ENCODE measurements at places on chromosomes 1 and 21.
A peak's percentile ranks its signal among the peaks of the same experiment; 100 is the strongest.

DNA sequence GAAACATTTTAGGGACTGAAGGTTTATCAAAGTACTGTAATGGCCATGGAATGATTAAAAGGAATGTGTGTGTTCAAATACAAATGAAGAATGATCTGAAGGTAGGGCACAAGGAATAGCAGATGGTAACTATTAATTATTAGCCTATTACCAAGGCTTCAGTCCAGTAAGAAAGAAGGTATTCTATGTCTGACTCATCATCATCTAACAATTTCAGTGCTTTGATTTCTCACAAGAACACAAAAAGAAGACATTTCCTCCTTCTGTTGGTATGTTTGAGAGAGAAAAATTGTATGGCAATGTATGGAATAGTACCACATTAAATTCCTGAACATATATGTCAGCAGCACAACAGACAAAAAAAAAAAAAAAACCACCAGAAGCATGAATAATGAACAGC, 57.5 kb downstream of the TYW3 start:
- DNase-seq = no peak

DNA sequence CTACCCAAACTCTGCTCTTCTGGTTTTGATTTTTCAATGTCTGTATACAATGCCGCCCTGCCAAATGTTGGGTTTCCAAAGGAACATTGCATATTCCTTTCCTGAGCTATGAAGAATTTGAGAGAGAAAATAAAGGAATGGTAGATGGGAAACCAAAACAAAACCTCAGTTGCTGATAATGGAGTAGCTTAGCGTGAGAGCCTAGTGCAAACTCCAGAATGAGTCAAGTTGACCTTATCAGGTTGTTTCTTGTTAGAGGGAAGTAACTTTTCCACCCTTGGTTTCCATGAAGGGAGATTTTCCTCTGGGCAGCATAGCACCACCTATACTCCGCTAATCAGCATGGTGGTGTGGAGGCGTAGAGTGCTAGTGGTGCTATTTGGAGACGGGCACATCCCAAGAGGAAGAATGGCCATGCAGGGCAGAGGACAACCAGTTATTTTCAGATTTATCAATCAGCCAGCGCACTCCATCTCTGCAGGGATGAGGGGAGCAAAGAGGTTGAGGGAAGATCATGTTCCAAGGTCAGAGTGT, 51.6 kb downstream of the BACH1 start:
- no peak for DNase-seq

DNA sequence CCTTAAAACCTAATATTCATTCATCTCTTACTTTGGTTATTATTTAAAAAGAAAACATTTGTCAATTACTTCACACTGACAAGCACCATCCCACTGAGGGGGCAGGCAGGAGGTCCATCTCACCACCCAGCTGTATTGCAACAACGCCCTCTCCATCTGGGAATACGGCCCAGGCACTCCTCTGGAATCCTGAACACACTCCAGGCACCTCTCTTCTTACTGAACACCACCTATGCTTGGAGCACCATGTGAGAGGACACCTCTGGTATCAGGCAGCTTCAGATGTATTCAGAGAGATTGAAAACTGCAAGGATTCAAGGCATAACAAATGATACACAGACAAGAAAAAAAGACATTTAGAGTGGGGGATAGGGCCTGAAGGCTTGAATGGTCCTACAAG, 147.1 kb downstream of the CACNA1E start:
- no peak for DNase-seq

DNA sequence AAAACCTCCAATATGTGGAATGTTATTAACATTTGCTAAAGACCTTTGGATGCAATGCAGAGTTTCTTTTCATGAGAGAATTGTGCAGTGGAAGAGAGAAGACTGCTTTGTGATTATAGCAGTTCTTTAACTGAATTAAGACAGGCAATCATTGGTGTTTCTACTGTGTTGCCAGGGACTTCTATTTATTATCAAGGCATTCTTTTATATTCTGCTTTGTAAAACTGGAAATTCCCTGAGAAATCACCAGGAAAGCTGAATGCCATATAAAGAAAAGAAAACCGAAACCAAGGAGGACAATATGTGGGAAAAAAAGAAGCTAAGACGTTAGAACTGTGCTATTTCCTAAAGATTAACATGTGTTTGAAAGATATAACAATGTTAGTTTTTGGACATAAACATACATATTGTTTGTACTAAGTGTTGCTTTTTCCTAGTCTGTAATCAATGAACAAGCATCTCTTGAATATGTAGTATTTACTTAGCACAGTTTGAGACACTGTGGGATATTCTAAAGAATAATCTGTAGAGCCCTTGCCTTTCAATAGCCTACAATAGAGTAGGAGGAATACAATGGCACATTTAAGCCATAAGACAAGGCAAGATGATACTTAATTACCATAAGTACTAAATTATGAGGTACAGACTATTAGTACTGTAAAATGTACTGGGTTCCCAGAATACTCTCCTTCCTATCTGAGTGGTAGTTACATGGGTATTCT, 47.1 kb downstream of the EXTL2 start:
- DNase-seq = no peak

DNA sequence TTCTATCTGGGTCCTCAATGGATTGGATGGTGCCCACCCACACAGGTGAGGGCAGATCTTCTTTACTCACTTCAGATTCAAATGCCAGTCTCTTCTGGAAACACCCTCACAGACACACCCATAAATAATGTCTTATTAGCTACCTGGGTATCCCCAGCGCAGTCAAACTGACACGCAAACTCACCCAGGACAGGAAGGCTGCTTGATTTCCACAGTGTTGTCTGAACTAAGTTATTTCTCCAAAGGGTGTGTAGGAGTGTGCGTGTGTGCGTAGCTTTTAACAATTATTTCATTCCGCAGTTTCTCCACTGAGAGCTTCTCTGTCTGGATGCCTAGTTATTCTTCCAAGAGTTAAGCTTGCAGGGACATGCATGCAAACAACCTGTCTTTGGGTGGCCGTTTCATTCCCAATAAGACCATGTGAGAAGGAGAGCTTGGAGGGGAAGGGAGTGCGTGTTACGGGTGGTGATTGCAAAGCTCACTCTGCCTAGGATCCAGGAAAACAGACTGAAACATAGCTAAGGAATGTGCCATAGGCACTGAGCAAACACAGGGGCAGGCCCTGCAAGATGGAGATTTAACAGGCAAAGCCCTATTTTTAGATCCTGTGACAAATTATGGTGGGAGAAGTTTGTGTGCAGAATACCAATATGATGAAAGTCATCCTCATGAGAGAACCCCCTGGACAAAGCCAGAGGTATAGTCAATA, 269.7 kb downstream of the DYRK1A start:
- DNase-seq = no peak

GRCh38 chr1:228917755-228918154, 182.5 kb downstream of the RHOU start:
- DNase-seq = no peak

DNA sequence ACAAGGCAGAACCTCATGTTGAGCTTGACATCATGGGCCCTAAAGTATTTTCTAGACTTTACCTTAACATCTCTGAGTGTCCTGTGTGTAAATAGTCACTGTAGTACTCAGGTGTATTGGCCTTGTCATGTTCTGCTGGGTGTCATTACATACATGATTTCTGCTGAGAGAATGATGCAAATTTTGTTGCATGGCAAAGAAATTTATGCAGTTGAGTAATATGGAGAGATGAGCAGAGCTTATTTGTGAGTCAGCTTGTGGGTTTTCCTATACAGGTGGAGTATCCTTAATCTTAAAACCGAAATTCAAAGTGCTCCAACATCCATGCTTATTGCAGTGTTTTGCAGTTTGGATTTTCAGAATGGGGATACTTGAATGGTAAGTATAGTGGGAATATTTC, 36.6 kb downstream of the RGL1 start:
- DNase-seq = no peak

GRCh38 chr1:218374401-218375353, 29.5 kb downstream of the TGFB2 start:
- no peak for DNase-seq

- DNase-seq = no peak
Observed at GRCh38 chr21:44331650-44332307, 7.4 kb downstream of the CFAP410 start.

DNA sequence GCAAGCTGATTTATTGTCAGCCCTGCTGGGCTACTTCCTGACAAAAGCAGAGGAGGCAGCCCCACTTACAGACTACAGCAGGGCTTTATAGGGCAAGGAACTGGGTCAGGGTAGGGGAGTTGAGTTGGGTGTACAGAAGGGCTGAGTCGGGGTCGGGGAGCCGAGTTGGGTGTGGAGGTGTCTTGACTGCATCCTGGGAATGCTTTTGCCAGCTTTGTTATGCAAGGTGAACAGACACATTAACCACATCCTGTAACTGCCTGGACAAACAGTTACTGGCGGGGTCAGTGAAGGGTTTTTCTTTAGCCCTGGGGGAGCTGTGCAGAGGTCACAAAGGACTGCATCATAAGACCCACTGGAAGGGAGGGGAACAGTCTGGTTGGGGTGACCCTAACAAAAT, 39.1 kb upstream of the GBP5 start:
- no peak for DNase-seq

- DNase-seq = no peak
Observed at GRCh38 chr1:171983584-171983983, 142.3 kb downstream of the DNM3 start.

GRCh38 chr1:100391675-100392074, 39.4 kb downstream of the CDC14A start:
- DNase-seq = no peak

DNA sequence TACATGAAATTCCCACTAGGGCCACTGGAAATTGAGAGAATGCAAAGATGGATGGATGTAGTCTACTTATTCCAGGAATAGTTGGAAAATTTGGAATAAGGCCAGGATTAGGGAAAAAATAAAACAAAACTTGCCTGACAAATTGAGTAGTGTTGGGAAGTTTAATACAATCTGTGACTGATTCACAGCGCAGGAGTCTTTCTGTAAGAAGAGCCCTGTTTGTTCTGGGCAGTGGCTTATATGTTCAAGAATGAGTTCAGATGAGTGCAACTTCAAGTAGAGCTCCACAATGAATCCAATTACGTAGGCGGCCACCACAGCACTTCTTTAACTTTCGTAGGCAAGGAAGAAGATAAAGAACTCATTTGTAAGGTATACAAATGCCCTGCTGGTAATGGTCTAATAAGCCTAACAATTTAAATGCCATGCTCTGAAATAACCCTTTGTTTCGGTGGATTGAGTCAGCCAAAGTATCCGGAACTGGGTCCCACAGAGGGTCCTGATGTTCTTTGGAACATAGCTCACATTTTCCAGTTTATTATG, 47.1 kb upstream of the KCNE1 start:
- DNase-seq = no peak

- DNase-seq = no peak
Observed at GRCh38 chr1:14372526-14372925, 226.0 kb upstream of the KAZN start.

- no peak for DNase-seq
Observed at GRCh38 chr1:14681182-14681581, 82.7 kb downstream of the KAZN start.

- no peak for DNase-seq
Observed at GRCh38 chr1:101086783-101087182, 61.2 kb upstream of the DPH5 start.

GRCh38 chr1:199909137-199909536, 118.4 kb upstream of the NR5A2 start:
- no peak for DNase-seq

GRCh38 chr1:99246152-99246551, 18.1 kb upstream of the PLPPR4 start:
- DNase-seq = no peak

DNA sequence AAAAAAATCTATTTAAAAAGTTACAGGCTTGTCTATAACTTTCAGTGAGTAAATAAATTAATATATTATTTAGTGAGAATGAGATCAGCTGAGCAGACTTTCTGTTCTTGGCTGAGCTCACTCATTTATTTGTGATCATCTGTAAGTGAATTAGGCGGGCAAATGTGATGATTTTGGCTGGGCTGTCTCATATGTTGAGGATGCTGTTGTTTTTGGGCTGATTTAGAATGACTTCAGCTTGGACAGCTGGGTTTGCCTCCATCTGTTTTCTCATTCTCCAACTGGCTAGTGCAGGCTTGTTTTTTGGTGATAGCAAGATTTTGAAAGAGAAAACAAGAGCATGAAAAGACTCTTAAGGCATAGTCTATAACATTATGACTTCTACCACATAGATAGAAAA, 475.8 kb upstream of the OLFM3 start:
- no peak for DNase-seq

DNA sequence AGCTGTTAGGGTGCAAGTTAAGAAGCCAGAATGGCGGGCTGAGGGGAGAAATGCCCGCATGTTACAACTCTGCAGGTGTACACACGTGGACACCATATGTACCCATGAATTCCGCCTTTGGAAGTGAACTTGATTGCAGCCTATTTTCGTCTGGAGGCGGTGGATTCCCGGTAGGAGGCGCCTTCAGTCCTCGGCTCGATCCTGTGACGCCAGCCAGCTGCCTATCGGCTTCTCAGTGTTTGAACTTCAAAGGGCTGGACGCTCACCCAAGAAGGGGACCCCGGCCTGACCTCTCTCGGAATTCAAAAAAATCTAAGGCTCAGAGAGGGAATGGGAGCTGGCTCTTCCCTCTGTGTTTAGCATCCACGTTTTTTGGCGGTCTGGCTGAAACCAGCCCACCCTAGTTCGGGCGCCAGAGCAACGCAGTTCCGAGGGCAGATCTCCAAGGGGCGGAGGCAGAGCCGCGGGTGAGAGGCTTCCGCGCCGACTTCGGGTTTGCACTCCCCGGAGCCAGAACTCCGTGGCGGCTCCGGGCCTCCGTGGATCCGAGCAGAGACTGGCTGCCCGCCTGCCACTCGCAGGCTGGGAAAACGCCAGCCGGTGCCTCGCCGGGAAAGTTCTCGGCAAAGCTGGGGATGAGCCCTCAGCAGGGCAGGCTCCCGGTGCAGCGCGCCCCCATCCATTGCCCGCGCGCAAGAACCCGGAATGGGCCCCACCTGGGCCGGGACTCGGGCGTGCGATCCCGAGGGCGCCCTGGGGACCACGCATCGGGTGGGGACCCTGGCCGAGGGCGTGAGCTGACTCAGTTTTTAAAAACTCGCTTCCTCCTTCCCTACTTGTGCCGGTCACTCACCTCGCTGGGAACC, 996 bp upstream of the TMEM51 start:
- no peak for DNase-seq

- peak; percentile 26 for DNase-seq
Observed at GRCh38 chr1:92486251-92487077, at the start of gene GFI1. TSS of gene GFI1 (minus strand) at chr1:92486925. CDS start at chr1:92483487, 3,438 bp downstream.

DNA sequence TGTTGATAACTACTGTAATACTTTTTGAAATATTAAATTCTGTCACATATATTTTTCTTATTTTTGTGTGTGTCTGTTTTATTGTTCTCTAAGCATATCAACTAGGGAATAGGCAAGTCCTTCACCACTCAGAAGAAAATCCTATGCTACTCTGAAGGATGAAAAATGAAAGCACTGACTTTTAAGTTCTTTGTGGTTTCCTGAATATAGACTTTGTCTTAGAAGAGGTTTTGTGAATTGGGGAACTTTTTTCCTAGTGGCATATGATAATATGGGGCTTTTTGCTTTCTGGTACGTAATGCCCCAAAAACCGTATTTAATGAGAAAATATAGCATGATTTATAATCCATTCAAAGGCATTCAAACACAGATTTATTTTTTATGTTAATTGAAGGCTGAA, 136.0 kb downstream of the SNX7 start:
- no peak for DNase-seq

- DNase-seq = no peak
Observed at GRCh38 chr1:200355801-200356200, 54.0 kb downstream of the ZNF281 start.

Data from stimulated activated CD8-positive, alpha-beta memory T cell treated with anti-CD3 and anti-CD28 coated beads, Interleukin-7, amount 100 ng/mL, for 1 hour (primary cell).